ENCODE measurements at places on chromosomes 16 and 17.
A peak's percentile ranks its signal among the peaks of the same experiment; 100 is the strongest.

GRCh38 chr17:79831265-79832217 lies 7.7 kb downstream of the CBX4 start:
- no peak for DNase-seq

DNA sequence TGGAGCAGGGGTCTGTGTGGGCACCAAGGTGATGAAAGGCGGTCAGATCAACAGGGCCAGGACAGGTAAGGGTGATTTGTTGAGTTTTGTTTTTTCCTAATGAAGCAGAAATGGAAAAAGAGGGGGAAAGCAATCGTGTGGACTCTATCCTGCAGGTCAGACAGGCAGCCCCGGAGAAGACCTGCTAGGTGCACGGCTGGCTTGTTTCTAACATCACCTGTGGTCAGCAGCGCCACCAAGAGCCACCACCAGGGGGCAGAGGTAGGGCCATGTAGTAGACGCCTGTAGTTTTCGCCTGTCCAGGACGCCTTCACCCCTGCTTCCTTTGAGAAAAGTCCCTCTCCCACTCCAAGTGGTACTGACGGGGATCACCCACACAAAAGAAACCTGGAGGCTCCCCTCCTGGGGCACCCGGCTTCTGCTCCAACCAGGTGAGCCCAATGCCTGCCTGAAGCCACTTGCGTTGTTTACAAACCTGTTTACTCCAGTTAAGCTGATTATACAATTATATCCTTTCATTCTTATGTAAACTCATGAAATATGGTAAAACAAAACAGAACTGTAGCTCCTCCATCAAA lies 54.2 kb upstream of the SEC14L1 start:
- DNase-seq, result peak; percentile 76

GRCh38 chr17:33199571-33200510 lies 93.3 kb downstream of the ASIC2 start:
- no peak for DNase-seq

GRCh38 chr16:8686031-8686621 lies 11.7 kb downstream of the ABAT start:
- DNase-seq, result no peak

- no peak for DNase-seq
Observed at GRCh38 chr17:76581515-76581914, 4.1 kb downstream of the ST6GALNAC2 start.

All from COR-L47 (cell line).